ENCODE measurements at places on chromosomes 11 and 22.

DNA sequence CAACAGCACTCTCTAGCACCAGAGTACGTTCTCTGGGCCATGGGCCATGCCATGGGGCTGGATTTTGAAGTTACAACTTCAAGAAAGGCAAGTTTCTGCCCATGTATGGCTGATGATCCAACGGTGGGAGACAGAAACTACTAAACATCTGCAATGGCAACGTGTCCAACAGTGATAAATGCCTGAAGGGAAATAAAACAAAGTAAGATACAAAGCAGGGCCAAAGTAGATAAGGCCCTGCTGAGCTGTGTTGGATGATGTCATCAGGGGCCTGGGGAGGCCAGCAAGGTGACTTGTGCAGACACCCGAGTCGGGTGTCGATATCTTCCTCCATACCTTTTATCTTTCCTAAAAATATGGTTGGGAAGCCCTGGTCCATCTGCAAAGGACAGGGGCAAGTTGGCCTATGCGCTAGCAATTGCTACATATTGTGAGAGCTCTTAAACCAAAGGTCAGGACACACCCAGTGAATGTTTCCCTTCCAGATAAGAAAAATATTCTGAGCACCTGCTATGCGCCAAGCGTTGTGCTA lies 487.2 kb downstream of the MN1 start:
- DNase-seq, result no peak

DNA sequence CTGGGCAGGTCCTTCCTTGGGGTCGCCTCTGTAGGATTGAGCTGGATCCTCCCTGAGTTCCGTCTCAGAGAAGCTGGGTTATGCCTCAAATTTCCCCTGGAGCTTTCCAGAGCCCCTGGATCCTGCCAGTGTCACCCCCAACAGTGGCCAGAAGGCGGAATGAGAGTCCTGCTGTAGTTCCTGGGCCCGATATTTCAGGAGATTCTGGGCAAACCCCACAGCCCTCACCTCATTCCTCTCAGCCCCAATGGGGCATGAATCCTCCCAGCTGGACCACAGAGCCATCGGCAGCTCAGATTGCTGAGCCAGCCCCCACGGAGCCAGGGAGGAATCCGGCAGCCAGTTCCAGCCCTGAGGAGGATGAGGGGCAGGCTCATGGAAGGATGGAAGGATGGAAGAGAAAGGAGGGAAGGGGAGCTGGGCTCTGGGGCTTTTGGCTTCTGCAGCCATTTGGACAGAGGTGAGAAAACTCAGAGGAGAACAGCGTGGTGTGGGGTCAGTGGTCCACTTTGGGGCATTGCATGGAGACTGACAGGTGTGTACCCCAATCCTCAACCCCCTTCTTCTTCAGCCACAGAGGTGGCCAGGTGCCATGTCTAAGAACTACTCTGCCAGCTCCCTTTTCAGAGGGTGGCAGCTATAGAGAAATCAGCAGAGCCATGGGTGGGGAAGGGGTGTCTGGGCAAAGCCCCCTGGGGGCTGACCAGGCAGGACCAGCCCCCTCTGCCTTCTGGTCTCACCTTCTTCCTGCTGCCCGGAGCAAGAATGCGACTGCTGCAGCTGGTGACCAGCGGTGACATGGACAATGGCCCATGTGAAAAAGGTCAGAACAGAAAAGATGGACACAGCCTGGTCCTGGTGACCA lies 867.6 kb downstream of the TBC1D22A start:
- DNase-seq, result no peak

- DNase-seq, result peak; percentile 84
These were observed at the start of gene UQCR10 for GRCh38 chr22:29767171-29768051. UQCR10 (plus strand) TSS chr22:29767369; CDS start chr22:29767399, 30 bp downstream.

DNA sequence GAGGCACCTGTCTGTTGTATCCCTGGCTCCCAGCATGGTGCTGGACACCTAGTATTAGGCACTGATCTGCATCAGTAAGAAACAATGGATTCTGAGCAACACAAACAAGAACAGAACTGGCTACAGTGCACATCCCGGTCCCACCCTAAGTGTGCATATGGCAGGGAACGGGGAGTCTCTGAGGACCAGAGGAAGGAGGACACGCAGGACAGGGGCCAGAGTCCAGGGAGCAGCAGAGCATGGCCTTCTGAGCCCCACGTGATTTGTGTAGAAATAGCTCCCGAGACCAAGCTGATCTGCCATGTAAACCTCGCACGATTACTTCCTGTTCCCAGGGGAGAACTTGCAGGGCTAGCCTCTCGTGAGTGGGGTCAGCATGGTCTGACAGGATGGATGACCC lies 12.7 kb upstream of the SNX32 start:
- DNase-seq, result no peak

GRCh38 chr11:123129920-123130319 lies 65.1 kb downstream of the CLMP start:
- no peak for DNase-seq

- DNase-seq, result no peak
These were observed 21.0 kb upstream of the TMEM123 start for GRCh38 chr11:102473543-102473942.

DNA sequence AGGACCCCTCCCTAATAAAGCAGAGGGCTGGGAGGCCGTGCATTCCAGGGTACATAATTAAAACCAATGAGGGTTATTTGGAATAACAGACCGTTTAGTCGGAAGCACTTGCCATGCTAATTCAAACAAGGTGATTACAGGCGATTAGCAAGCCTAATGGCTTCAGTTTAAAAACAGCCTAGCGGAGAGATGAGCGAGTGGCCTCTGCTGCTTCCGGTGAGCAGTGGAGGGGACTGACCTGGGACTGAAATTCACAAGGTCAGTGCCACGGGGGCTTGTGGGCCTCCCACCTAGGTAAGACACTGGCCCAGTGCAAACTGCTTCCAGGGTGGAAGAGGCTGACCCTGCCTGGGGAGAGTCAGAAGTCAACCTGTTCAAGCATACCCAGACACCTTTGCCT lies 56.8 kb upstream of the ALX4 start:
- DNase-seq, result no peak

DNA sequence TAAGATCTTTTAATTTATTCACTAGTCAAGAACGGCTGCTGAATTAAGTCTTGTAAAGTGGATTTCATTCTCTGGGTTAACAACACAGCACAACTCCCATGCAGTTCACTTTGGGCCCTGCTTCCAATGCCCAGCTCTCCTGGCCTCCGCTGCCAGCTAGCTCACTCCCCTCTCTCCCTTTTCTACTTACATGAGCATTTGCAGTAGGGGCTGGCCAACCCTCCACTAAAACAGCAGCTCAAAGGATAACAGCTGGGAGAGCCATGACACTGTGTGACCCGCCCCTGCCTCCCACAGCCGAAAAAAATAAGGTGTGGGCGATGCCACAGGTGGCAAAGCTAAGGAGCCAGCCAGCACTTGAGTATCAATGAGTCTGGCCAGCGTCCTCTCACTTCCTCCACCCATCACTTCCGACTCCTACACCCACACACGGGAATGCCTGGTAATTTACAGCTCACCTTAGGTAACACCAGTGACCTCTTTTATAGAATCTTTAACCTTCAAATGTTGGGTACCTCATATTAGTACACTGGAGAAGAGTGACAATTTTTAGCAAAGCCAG lies 56.8 kb downstream of the DGCR2 start:
- no peak for DNase-seq

DNA sequence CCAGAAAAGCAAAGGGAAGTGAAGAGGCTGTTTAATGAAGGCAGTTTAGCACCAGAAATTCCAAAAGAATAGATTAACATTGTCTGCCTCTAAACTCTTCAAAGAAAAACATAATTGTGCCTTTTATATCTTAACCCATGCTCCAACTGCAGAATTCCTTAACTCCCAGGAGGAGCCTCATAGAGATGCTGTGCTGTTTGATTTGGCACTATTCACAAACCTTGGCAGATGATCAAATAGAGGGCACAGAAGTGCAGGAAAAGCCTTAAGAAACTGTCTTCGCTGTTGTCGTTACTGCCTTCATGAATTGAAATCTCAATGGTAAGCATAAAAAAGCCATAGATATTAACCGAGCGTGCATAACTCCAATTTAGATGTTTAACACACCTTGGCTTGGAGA lies 124.1 kb upstream of the MPPED2 start:
- no peak for DNase-seq
